ENCODE measurements at places on chromosomes 11 and 22.

DNA sequence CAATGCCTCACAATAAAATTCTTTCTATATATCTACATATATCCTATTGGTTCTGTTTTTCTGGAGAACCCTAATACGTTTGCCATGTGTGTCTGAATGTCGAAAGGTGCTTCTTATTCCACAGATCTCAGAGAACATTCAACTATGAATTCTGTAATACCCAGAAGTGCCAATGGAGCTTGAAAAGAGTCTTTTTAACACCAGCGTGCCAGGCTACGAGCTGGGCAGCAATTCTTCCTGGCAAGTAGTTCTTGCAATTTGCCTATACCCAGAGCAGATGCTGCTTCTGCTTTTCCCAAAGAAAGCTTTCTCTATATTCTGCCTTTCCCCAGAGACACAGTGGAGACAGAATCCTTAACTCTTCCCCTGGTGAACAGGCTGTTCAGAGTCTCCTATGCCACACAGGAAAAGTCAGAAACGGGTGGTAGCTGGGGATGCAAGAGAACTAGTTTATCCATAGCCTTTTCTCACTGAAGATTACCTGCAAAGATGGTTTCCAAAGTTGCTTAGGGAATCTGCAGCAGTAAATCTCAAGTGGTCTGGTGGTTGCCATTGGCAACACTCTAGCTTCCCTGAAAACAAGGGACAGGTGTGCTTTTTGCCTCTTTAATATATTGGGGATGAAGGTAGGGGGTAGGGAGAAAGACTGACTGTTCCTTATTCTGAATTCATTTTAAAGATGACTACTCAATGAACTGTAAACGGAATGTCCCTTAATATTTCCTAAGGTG is 16.8 kb upstream of the PAFAH1B2 start:
- DNase-seq: no peak

- no peak for DNase-seq
These were observed 49.4 kb upstream of the CEP295 start for GRCh38 chr11:93611836-93612677.

- no peak for DNase-seq
These were observed 38.7 kb upstream of the GNB1L start for GRCh38 chr22:19893363-19893762.

DNA sequence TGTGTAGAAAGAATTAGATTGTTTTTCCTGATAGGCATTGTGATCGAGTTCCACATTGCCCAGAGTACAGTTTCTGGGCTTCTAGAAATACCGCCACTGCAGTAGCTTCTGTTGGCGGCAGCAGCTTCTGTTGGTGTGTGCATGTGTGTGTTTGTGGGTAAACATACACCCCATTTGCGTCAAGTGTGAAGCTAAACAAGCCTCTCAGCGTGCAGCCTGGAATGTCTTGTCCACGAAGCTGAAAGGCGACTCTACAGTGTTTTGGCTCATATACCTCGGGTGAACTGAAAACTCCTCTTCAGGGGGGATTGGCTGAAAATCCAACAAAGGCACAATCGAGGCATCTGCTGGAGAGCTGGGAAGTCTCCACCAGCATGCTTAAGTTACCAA is 112.0 kb upstream of the E2F8 start:
- DNase-seq: no peak

DNA sequence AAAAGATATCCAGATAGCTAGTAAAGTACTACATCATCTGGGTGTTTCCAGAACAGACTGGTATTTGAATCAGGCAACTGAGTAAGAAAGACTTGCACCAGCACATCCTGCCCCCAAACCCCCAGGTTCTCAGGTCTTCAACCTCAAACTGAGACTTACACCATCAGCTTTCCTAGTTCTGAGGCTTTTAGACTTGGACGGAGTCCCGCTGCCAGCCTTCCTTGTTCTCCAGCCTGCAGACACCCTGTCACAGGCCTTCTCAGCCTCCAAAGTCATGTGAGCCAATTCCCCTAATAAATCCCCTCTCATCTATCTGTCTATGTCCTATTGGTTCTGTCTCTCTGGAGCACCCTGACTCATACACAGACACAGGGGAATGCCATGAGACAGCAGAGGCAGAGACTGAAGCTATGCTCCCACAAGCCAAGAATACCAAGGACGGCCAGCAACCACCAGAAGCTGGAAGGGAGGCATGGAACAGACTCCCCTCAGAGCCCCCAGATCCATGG is 10.9 kb downstream of the SMCO4 start:
- no peak for DNase-seq

All from heart left ventricle (tissue), 16 donors.